DMS 273 treated with DMSO at 0.1 percent for 48 hours (cell line): ENCODE measurements at places on chromosomes 6 and 20.
A peak's percentile ranks its signal among the peaks of the same experiment; 100 is the strongest.

DNA sequence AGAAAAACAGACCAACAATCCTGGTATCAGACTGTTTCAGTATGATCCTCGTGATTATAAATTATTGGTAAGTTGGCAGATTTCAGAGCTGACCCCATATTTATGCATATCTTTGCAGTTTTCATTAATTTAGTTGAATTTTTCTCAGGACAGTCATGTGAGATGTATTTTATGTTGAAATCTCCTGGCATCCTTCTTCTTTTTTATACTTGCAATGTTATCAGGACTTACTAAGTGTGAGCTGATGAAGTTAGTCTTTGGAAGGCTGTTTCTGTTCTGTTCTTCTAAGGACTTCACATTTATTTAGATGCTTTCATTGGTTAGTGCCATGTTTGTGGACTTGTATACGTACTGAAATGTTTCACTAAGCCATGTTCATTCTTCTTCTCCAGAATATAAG, 17.2 kb downstream of the SMPDL3A start:
- DNase-seq, result no peak

DNA sequence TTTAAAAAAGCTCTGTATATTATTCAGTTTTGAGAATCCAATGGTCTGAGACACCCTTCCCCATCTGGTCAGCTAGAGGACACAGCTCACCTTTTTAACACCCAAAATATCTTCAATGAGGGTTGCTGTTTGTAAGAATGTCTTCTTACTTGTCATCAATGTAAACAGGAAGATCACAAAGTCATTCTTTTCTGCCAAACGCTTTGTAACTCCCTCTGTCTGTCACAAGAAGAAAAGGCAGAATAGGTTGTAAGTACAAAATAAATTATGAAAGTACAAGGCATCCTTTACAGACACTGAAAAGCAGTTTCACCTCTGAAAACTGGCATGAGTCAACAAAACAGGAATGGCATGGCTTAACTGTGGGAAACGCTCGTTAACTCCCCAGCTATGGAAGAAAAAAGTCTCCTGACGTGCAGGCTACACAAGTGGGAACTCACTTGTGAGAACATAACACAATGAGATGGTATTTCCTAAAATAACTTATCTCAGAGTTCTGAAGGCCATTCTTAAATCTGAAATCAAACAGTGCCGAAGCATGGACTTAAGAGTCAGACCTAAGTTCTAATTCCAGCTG, 42.7 kb downstream of the TRPC4AP start:
- no peak for DNase-seq

GRCh38 chr6:68108233-68108835, 526.7 kb upstream of the ADGRB3 start:
- DNase-seq, result no peak

GRCh38 chr6:156852147-156852857, 75.1 kb downstream of the ARID1B start:
- DNase-seq, result no peak

DNA sequence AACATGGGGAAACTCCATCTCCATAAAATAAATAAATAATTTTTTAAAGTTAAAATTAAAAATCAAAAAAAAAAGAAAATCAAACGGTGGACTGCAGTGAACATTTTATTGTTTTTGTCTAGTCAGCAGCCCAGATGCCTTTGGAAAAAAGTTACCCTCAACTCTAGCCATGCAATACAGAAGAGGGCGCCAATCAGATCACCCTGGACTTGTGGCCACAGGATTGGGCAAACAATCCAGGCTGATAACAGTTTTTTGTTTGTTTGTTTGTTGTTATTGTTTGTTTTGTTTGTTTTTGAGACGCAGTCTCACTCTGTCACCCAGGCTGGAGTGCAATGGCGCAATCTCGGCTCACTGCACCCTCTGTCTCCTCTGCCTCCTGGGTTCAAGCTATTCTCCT, 30.5 kb upstream of the NELFCD start:
- DNase-seq, result no peak

DNA sequence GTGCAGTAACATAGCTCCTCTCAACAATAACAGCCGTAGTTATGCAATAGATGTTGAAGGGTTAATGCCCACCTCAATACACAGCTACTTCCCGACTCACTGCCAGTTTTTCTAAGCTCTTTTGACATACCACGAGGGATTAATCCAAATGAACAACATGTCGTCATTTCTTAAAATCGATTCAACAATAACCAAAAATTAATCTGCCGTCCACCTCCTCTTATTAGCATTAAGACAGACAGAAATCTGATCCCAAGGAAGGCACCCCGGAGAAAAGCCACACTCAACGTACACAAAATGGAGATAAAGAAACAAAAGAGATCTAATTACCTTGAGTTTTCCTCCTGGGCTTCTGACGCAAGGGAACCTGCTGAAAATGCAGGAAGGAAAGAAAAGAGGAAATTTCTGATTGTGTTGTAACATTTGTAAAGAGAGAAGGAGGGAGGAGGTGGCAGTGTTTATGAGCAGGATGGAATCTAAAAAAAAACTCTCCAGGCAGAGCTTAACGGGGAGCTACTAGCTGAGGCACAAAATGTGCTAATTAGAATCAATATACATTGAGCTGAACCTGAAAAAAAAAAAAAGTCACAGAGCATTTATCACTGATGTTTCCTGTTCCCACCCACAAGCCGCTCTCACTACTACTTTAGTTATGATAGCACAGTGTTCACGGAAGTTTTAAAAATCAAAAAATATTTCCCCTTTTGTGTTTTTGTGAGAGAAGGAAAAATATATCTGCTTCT, 109.3 kb downstream of the IPCEF1 start:
- no peak for DNase-seq

DNA sequence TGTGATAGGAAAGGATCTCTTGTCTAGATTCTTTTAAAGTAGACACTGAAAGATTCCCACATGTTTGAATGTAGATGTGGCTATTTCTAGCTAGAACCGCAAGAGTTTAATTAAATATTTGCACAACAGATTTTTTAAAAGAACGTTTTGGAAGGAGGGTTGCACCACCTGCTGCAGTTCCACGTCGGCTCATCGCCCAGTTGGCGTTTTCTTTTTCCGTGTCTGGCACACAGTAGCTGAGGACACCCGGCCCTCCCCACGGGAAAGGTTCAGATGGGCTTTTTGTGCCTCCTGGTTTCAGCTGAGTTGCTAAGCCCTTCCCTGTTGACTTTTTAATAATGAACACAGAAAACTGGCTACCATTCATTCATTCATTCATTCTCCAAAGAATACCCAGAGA, 41.8 kb upstream of the DOK5 start:
- no peak for DNase-seq

- DNase-seq, result no peak
These were observed 107.2 kb upstream of the CENPW start for GRCh38 chr6:126232671-126233070.

GRCh38 chr20:13109658-13110057, 100.9 kb downstream of the SPTLC3 start:
- no peak for DNase-seq

GRCh38 chr20:61699495-61700374, 365.9 kb downstream of the TAF4 start:
- DNase-seq, result no peak

GRCh38 chr20:52963131-52963530, 9.0 kb upstream of the TSHZ2 start:
- DNase-seq, result no peak

DNA sequence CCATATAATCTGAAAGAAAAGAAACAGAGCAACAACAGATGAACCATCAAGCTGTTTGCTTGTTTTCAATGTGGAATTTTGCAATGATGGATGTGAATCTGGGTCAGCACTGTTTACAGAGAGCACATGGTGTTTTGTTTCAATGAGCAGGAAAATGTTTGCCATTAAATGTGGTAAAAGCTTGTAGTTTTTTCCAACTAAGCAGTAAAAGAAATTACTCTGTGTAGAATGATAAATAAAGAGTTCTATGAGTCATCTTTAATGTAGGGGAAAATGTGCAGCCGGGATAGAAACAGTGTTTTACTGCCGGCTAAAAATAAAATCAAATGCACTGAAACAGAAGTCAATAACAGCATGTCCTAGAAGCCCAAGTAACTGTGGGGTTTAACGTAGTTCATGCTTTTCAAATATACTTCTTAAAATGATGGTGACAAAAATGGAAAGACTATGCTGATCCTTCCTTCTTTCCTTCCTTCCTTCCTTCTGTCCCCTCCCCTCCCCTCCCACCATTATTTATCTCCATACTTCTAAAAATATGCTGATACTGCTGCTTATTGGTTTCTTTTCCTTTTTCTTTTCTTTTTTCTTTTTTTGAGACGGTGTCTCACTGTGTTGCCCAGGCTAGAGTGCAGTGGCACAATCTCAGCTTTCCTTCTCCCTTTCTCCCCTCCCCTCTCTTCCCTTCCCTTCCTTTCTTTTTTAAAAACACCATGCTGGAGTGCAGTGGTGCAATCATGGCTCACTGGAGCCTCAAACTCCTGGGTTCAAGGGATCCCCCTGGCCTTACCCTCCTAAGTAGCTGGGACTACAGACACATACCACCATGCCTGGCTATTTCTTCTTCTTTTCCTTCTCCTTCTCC, 6.3 kb upstream of the NAA20 start:
- no peak for DNase-seq

- no peak for DNase-seq
These were observed 61.2 kb downstream of the RSPH3 start for GRCh38 chr6:158938811-158939254.

DNA sequence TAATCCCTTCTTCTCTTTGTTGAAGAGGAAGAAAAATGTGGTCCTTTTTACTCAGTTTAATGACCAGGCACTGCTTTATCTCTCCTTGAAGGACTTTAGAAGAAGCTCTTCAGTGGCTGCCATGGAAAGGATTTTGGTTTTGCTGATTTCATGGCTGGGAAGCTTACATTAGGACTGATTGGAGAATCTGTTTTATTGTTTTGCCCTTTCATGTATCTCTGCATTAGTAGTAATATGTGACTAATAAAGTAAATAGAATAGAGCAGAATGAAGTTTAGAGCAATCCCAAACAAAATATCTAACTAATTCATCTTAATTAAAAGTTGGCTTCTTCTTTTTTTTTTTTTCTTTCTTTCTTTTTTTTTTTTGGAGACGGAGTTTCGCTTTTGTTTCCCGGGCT, 502.9 kb downstream of the HAO1 start:
- no peak for DNase-seq

- peak; percentile 48 for DNase-seq
These were observed 2.0 kb downstream of the COL9A3 start for GRCh38 chr20:62818592-62819493.

DNA sequence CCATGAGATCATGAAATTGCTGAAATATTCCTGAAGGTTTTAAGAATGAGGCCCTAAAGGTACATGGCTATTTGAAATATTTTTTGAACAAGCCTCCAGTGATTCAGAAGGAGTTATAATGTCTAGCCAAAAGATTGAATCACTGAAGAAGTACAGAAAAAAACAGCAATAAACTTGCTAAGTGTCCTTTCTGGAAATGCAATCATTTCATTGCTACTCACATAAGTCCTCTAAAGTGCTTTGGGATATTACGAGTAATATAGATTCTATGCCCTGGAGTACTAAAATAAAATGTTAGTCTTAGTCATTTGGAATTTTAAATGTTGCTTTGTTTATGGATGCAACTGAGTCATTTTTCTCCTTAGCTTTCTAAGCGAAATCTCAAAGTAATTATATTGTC, 32.7 kb downstream of the CENPW start:
- no peak for DNase-seq

- DNase-seq, result peak; percentile 17
These were observed 1.4 kb downstream of the AKIRIN2 start for GRCh38 chr6:87700397-87701343.

- DNase-seq, result no peak
These were observed 9.2 kb upstream of the OSER1 start for GRCh38 chr20:44219791-44220190.

- DNase-seq, result no peak
These were observed 39.6 kb downstream of the HLA-F start for GRCh38 chr6:29762781-29763214.
